ENCODE measurements at places on chromosomes 6 and 20.

DNA sequence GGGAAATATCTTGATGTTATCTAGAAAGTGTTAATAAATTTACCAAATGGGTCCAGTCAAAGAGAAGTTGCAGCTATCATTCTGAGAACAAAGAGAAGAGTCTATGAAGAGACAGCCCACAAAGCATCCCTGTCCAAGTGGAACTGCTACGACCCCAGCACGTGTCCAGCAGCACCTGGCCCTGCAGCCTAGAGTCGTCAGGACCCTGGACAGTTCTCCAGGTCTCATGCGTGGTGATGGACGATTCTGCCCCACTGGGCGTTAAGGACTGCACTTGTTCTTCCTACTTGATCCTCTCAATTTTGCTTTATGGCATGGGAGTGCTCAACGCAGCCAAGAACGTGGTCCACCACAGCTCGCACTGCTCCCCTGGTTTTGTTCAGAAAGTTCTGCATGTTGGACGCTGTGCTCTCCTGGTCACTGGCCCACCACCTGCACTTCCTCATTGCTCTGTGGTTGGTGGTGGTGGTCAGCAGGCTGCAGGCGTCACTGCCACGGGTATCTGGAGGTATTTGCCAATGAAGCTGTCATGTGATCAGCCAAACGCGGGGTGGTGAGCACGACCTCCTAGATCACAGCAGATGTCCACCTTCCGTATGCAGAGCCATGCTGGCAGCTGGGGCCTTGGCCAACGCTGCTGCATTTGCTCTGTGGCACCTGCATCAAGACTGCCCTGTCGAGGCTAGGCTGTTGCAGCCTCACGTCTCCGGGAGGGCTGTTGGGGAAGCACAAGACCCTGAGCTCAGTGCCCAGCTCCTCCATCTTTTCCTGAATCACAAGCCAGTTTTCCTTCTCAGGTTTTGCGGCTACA lies 356.4 kb downstream of the CDH4 start:
- peaks cover 9% of the 10 kb centered on the region for H3K27me3 ChIP-seq
- no peak overlapping the region for H3K4me3 ChIP-seq
- no peaks in the 10 kb centered on the region for H3K4me1 ChIP-seq
- no peaks in the 10 kb centered on the region for H3K36me3 ChIP-seq

DNA sequence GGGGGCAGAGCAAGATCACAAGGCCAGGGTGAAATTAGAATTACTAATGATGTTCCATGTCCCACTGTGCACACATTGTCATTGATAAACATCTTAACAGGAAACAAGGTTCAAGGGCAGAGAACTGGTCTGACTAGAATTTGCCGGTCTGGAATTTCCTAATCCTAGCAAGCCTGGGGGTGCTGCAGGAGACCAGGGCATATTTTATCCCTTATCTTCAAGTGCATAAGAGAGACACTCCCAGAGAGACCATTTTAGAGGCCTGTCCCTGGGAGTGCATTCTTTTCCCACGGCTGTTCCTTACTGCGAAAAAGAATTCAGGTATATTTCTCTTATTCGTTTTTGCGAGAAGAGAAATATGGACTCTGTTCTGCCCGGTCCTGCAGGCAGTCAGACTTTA lies 41.5 kb downstream of the CD83 start:
- no peaks in the 10 kb centered on the region for H3K27me3 ChIP-seq
- peaks cover 20% of the 10 kb centered on the region for H3K4me1 ChIP-seq
- no peak overlapping the region for H3K4me3 ChIP-seq
- H3K36me3 ChIP-seq: peaks cover 7% of the 10 kb centered on the region

DNA sequence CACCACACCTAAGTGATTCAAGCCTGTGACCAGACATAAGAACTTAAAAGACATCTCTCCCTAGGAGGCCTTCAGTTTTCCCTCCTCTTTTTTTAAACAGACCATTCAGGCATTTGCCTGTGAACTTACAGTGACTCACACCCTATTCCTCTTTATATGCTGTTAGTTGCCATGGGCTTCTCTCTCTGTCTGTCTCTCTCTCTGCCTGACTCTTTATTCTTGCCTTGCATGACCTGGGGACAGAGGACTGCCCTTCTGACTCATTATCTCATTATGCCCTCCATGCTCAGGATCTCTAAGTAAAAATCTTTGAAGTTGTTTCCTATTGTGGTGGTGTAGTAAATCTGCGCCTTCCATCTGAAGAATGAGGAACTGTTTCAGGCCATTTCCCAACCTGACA lies 442.2 kb upstream of the MAN1A1 start:
- H3K27me3 ChIP-seq: peaks cover 4% of the 10 kb centered on the region
- H3K27ac ChIP-seq: no peak overlapping the region
- H3K4me1 ChIP-seq: peaks cover 7% of the 10 kb centered on the region
- H3K36me3 ChIP-seq: no peaks in the 10 kb centered on the region
- H3K4me3 ChIP-seq: no peak overlapping the region

GRCh38 chr6:151387175-151387970 lies 4.0 kb downstream of the ZBTB2 start:
- H3K4me3 ChIP-seq: no peak overlapping the region
- H3K27me3 ChIP-seq: no peaks in the 10 kb centered on the region
- peaks cover 14% of the 10 kb centered on the region for H3K36me3 ChIP-seq

GRCh38 chr6:55825402-55826051 lies 49.9 kb downstream of the BMP5 start:
- no peak for DNase-seq
- H3K27ac ChIP-seq: no peak overlapping the region
- peaks cover 28% of the 10 kb centered on the region for H3K4me1 ChIP-seq
- no peak overlapping the region for H3K4me3 ChIP-seq

DNA sequence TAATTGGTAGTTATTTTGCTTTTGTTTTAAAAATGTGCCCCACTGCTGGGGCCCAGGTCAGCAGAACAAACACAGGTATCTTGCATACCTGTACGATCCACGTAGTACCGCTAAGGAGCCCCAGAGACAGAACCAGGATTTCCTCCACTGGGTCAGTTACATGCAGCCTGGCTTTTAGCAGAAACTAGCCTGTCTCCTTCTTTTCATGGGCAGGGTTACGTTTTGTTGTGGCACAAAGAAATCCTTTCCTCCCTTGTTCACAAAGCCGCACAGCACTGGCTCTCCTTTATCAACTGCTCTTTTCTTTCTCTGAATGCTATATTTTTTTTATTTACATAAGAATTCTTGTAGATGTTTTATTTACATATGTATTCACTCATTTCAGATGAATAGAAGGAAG lies 190.3 kb upstream of the POU3F2 start:
- no peaks in the 10 kb centered on the region for H3K36me3 ChIP-seq
- no peak for DNase-seq
- peaks cover 14% of the 10 kb centered on the region for H3K4me1 ChIP-seq
- H3K4me3 ChIP-seq: no peak overlapping the region

GRCh38 chr6:137095093-137095492 lies 50.3 kb upstream of the IL20RA start:
- no peak for DNase-seq
- peaks cover 20% of the 10 kb centered on the region for H3K4me1 ChIP-seq
- no peak overlapping the region for H3K4me3 ChIP-seq
- peaks cover 3% of the 10 kb centered on the region for H3K27me3 ChIP-seq
- no peaks in the 10 kb centered on the region for H3K36me3 ChIP-seq
